ENCODE measurements at places on chromosomes 3 and 15.

DNA sequence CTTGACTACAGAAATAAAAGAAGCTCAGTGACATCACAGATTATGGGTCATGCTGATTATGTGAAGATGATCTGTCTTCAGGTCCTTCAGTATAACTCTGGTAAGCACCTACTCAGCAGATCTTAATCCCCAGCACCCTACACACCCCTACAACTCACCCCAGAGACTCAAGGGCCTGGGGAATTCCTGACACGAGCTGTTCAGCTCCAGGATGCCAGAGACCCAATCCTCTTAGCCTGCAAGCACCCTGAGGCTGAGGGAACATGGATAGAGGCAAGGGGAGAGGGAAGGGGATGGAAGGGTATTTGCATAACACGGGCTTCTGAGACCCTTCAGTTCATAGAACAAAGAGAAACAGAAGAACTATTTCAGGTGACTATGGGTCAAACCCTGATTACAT, 13.0 kb downstream of the GLB1 start:
- no peak for DNase-seq

DNA sequence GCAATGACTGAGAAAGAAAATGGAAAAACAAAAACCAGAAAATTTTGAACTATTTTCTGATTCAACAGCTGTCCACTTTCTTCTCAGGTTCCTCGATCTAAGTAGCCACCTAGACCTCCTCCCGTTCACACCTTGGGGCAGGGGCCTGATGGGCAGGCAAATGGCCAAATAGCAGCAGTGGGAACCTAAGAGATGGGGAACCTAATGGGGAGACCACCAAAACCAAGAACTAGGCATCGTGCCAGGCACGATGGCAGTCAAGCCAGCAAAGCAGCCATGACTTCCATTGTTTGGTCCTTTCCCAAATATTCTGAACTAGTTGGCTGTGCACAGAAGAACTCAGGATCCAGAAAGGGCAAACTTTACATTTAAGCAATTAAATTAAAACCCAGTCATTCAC, 57.1 kb downstream of the CAPN7 start:
- DNase-seq = no peak

DNA sequence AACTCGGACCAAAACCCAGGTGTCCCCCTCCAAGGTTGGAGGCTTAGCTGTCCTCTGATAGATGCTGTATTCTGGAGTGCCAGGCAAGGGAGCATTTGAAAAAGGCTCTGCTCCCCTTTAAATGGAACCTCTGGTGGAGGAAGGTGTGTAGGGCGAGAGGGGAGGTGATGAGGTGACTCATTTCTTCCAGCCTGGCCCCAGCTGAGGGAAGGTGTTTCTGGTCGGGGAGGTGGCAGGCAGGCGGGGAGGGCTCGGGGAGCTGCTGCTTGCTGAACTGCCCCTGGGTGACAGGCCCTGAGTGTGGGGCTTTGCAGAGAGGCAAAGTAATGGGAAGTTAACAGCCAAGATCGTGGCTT, 18.8 kb downstream of the PSTPIP1 start:
- DNase-seq = no peak

- no peak for DNase-seq
These were observed 52.3 kb upstream of the BNIP2 start for GRCh38 chr15:59741274-59741906.

DNA sequence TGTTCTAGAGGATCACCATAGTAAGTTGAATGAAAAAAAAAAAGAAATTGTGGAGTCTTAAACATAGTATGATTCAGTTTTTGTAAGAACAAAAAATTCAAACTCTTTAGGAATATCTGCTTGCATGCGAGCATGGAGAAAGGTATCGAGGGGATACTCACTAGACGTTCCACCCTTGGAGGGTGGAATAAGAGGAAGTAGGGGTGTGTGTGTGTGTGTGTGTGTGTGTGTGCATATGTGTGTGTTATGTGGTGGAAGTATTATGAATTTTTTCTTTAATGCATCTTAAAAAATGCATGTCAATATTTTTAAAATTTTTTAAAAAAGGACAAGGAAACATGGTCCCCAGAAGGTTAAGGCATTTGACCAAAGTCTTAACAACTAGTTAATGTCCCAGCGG, 26.5 kb upstream of the SIAH2 start:
- DNase-seq = no peak

DNA sequence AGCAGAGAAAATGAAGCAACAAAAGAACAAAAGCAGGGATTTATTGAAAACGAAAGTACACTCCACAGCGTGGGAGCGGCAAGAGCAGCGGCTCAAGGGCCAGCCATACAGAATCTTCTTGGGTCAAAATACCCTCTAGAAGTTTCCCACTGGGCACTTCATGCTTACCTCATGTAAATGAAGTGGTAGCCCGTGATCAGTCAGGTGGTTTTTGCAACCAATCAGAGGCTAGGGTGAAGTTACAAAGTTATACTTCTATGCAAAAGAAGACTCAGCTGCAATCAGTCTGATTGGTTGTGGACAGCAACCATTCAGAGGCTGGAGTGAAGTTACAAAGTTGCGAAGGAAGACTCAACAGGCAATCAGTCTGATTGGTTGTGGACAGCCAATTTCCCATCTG, 37.8 kb upstream of the TRH start:
- no peak for DNase-seq

DNA sequence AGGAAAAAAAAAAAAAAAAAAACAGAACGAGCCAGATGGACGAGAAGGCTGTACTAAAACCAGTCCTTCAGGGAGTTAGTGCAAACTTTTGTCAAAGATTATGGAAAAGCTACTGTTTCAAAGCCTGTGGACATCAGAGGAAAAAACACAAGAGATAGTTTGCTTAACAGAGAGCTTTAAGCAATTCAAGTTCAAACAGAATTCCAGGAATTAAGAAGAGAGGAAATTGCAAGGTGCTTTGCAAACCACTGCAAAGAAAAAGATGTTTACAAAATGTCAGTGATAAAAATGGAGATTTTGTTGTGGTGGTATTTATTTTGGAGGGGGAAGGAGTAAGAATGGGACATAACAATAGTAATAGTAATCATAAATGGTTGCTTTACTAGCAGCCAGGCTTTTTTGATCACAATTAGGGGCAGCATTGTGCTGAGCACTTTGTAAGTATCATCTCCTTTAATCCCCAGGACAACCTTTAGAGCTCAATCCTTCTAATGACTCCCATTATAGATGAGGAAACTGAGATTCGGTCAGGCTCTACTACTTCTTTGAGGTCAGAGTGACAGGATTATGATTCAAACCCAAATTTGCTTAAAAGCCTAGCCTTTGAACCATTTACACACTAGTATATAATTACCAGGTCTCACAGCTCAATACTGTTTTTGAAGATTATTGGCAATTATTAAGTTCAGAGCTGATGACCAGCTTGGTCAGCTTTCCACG, 22.4 kb upstream of the ARHGEF3 start:
- no peak for DNase-seq

DNA sequence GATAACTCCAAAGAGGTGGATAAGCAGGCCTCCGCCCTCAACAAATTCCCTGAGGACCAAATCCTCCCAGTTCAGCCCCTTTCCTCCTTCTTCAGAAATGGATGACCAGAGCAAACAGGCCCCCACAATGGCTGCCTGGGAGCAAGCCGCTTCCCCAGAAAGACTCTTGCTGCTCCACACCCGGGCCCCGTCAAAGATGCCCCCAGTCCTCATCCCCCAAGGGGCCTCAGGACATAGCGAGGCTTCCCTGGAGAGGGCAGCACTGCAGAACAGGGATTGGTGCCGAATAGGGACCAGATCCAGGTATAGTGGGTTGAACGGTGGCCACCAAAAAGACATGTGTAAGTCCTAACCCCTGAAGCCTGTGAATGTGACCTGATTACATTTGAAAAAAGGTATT, 502.3 kb downstream of the SHQ1 start:
- DNase-seq = no peak

- no peak for DNase-seq
These were observed 9.9 kb downstream of the APOD start for GRCh38 chr3:195573611-195574496.

- no peak for DNase-seq
These were observed 107.0 kb downstream of the IGF2BP2 start for GRCh38 chr3:185717627-185718402.

All from breast epithelium (tissue), 4 donors.